ENCODE measurements at places on chromosomes 1 and 21.

- DNase-seq = no peak
These were observed 28.3 kb downstream of the TTC3 start for GRCh38 chr21:37101384-37101783.

DNA sequence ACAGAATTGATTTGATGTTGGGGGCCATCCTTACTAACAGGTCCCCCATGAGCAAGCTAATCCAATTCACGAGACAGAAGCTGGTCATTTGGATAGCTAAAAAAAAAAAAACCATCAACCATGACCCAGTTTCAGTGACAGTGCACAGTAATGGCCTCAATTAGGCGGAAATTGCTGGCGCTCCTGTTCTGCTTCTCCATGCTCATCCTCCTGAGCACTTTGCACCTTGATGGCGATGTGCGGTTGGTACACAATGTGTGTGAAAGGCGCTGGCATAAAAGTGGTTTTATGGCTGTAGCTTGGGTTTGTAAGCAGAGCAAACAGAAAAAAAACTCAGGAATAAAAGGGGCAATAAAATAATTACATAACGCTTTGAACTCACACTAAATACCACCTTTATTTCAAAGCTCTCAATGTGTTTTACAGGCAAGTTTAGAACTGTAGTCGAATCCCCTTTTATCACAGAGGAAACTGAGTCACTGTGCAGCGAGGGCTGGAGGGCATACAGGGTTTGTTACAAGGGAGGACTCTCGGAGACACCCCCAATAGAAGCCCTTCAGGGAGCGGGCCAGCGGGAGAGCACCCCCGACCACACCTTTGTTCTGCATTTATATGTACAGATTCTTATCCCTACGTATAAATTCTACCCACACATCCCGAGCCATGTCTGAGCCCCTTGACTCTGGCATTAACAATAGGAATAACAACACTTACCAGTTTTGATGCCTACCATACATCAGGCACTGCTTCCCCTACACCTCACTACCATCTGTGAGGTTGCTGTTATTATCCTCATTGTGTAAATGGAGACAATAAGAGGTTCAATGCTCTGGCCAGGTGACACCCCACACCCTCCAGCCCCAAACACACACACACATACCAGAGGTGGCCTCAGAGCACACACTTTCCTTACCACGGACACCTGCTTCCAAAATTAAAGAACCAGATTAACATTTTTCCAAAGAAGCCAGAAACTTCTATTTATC is 213.5 kb upstream of the IRF2BP2 start:
- DNase-seq = no peak

- no peak for DNase-seq
These were observed 70.7 kb downstream of the MTR start for GRCh38 chr1:236865818-236866155.

GRCh38 chr21:42746593-42747275 is 93.3 kb downstream of the PDE9A start:
- peak; percentile 6 for DNase-seq

DNA sequence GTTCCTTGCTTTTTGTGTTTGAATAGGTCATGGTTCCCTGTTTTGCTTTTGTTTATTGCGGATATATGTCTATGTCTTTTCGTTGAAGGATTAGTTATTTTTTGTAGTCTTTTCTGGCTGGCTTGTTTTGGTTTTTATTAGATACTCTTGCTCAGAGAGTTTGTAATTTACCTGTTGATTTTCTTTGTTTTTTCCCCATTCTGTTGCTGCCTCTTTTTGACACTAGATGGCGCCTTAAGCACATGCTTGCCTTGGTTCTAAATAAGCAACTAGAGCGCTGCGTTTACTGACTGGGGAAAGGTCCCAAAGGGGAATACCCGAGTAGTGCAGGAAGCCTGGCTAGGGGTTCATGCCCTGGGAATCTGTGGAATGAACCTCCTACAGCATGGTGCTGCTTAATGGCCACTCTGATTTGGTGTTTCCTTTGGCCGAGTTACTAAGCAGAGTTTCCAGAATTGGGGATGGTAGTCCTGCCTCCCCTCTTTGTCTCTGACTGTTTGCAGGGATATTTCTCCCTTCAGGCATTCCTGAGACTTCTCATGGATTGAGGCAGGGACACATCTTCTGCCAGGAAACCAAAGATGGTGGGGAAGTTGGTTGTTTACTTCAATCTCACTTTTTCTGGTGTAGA is 143.2 kb downstream of the PTPRU start:
- no peak for DNase-seq

- no peak for DNase-seq
These were observed 10.5 kb downstream of the SNAP47 start for GRCh38 chr1:227745568-227746265.

- DNase-seq = no peak
These were observed 24.9 kb downstream of the TMED5 start for GRCh38 chr1:93155335-93155734.

DNA sequence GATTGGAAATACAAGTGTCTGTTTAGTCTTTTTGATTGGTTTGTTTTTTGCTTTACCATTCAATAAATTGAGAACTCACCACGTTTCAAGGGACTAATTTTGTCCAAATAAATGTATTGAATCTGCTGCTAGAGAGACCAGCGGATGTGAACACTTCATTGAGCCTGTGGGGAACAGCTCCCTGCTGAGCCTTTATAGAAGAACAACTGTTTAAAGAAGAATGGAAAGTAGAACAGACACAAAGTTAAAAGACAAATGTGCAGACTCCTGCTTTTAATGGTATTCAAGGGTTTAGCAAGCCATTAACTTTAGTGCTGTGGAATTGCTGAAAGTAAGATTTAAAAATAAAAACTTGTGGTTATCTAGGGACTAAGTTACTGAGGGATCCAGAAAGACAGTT is 817.7 kb upstream of the B3GALT2 start:
- DNase-seq = no peak

- no peak for DNase-seq
These were observed 5.8 kb downstream of the PCNX2 start for GRCh38 chr1:233289676-233290075.

DNA sequence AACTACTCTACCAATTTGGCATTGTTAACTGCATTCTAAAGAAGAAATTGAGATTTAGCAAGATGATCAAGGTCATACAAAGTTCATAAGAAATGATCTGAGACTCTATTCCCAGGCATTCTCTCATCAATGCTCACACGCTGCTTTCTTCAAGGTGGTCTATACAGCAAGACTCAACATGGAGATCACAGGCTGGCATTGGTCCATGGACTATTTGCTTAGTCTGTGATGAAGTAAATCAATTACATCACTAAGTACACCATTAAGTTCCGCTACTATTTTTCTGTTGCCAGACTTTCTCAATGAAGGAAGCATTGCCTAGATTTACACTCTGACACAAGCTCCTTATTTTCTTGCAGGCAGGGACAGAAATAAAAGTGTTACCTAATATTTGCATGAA is 51.9 kb upstream of the CYP2J2 start:
- DNase-seq = no peak

DNA sequence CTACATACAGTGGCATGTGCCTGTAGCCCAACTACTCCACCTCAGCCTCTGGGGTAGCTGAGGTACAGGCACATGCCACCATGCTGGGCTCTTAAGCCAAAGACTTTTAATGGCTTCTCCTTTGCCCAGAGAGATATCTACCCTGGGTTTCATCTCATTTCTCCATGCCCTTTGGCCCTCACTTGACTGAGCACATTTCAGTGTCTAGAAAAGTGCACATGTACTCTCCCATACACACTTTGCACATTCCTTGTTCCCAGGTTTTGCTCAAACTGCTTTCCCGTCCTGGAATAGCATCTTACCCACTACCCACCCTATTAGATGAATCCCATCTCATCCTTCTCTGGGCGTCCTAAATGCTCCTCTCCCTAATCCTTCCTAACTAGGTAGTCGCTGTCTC is 10.2 kb upstream of the RXRG start:
- no peak for DNase-seq

- no peak for DNase-seq
These were observed 30.3 kb upstream of the C1QA start for GRCh38 chr1:22606161-22606560.

DNA sequence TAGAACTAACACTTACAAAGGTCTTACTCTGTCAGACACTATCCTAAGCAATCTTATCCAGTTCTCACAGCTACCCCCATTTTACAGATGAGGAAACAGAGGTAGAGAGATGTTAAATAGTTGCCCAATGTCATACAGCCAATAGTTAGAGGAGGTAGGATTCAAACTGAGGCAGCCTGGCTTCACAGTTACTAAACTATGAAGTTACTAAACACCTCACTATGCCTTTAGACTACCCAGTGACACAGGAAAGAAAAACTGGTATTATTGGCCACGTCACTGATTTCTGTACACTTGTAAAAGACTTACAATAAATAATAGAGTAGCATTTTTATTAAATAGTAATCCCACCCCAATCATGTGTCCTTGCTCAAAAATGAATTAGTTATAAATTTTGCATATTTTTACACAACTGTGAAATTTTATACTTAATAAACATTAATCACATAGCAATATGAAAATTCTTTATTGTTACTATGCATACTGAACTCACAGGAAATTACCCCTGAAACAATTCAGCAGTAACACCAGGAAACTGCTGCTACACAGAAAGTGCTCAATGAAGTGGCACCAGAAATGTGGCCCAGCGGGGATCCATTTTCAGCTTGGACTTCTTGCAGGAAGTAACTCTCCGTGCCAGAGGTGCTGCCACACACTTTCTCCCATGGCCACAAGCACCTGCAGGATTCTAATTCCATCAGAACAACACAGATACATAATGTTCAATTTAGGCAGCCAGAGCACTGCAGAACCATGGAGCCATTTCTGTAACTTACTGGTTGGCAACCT is 69.4 kb downstream of the VAV3 start:
- DNase-seq = no peak

GRCh38 chr1:113046569-113046968 is 26.4 kb upstream of the LRIG2 start:
- no peak for DNase-seq

DNA sequence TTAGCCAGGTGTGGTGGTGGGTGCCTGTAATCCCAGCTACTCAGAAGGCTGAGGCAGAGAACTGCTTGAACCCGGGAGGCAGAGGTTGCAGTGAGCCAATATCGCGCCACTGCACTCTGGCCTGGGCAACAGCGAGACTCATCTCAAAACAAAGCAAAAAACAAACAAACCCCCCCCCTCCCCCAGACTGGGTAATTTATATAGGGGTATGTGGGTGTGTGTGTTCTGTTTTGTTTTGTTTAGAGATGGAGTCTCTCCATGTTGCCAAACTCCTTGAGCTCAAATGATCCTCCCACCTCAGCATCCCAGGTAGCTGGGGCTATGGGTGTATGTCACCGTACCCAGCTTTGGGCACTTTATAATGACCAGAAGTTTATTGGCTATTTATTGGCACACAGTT is 73.6 kb downstream of the SLC27A3 start:
- DNase-seq = no peak

GRCh38 chr1:226596531-226597165 is 48.1 kb downstream of the STUM start:
- DNase-seq = no peak

- no peak for DNase-seq
These were observed 101.5 kb upstream of the CSF3R start for GRCh38 chr1:36583980-36584782.

DNA sequence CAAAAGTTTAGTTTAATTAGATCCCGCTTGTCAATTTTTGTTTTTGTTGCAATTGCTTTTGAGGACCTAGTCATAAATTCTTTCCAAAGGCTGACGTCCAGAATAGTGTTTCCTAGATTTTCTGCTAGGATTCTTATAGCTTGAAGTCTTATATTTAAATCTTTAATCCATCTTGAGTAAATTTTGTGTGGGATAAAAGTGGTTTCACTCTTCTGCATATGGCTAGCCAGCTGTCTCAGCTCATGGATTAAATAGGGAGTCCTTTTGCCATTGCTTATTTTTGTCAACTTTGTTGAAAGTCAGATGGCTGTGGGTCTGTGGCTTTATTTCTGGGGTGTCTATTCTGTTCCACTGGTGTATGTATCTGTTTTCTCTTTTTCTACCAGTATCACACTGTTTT is 801.3 kb upstream of the ADGRL4 start:
- no peak for DNase-seq

DNA sequence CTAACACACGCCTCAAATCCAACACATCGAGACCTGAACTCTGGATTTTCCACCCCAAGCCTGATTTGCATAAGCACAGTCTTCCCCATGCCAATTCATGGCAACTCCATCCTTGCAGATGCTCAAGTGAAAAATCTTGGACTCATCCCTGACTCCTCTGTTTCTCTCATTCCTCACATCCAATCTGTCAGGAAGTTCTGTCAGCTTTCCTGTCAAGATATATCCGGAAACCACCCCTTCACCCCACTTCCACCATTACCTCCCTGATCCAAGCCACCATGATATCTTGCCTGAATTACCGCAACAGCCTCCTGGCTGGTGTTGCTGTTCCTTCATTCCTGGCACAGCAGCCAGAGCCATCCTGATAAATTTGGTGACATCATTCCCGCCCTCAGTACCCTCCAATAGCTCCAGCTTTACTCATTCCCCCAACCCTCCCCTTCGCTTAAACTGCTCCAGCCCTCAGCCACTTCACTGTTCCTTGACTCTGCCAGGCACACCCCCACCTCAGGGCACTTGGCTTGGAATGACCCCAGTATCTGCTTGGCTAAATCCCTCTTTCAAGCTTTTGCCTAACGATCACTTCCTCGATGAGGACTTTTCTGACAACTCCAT is 17.4 kb downstream of the TCEA3 start:
- no peak for DNase-seq

DNA sequence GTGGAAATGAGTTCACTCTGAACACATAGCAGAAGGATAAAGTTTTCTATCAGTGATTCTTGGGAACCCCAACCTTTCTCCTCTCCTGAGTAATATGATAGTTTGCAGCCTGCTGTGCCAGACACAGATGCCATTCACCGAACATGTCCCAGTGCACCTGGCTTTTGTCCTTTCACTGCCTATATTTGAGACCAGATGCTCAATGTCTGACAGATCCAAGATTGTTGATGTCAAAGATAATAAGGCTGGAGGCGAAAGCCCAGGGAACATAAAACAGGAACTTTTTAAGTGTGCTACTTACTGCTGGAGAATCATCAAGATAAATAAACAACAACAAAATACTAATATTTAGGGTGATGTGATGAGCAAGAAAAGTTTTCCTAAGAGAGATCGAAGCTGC is 139.3 kb downstream of the TIAM1 start:
- no peak for DNase-seq

DNA sequence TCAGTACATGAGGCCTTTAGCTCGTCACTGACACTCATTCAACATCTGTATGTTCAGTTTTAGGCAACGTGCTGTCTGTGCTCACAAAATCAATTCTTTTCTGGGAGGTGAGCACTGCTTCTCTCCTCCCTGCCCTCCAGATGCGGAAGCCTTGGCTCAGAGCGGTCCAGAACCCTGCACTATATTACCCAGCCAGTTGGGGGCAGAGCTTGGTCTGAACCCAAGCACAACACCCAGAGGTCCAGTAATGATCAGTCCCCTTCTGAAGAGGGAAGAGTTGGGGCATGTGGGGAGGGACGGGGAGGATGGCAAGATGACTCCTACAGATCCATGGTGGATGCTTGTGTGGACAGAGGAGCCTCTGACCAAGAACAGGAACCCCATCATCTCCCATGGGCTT is 5.6 kb upstream of the DSCAM start:
- no peak for DNase-seq
